Non-pigmented ciliary epithelial cell (primary cell): ENCODE measurements at places on chromosomes 6 and 20.
A peak's percentile ranks its signal among the peaks of the same experiment; 100 is the strongest.

DNA sequence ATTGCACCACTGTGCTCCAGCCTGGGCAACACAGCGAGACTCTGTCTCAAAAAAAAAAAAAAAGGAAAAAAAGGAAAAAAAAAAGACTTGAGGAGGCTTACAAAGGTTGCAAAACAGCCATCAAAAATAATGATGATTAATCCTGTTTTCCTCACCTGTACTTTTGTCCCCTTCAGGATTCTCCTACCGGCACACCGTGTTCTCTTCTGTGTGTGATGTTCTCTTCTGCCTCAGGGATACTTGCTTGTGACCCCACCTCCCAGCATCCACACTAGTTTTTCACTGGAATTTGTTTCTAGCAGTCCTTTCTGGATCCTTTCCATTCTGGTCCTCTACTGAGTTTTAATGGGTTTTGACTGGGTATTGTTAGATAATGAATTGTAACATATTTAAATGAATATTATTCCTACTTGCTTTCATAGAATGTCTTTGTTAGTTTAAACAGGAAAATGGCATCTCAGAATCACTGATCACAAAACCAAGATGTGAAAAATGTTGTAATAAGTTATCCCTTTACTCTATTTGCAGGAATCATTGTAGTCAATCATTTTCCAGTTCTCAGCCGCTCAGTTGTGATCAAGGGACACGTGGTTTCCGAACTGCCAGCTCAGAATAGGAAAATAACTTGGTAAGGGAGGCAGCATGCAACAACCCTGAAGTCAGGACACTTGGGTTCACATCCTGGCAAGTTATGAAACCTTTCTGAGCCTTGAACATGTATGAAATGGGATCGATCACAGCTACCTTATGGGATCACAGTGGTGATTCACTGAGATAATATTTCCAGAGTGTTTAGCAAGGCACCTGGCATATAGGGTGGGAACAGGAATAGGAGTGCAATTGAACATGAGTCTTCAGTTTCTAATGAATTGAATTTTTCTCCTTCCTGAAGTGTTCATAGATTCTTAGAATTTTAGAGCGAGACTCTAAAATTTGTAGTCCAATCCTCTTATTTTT, 8.5 kb downstream of the C6orf89 start:
- no peak for DNase-seq

DNA sequence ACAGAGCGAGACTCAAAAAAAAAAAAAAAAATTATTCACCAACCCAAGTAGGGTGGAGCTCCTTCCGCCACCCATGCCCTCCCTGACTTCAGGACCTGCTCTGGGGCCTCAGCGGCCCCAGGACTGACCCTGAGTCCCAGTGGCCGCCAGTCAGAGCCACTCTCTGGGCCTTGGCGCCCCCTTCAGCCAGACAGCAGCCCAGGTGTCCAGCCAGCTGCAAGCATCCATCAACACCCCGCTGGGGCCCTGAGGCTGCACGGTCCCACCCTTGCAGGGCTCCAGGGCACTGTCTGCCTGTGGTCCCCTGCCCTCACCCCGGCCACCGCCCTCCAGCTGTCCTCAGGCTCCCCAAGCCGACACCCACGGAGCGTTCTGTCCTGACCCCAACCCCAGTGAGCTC, 11.4 kb upstream of the KCNQ2 start:
- no peak for DNase-seq

DNA sequence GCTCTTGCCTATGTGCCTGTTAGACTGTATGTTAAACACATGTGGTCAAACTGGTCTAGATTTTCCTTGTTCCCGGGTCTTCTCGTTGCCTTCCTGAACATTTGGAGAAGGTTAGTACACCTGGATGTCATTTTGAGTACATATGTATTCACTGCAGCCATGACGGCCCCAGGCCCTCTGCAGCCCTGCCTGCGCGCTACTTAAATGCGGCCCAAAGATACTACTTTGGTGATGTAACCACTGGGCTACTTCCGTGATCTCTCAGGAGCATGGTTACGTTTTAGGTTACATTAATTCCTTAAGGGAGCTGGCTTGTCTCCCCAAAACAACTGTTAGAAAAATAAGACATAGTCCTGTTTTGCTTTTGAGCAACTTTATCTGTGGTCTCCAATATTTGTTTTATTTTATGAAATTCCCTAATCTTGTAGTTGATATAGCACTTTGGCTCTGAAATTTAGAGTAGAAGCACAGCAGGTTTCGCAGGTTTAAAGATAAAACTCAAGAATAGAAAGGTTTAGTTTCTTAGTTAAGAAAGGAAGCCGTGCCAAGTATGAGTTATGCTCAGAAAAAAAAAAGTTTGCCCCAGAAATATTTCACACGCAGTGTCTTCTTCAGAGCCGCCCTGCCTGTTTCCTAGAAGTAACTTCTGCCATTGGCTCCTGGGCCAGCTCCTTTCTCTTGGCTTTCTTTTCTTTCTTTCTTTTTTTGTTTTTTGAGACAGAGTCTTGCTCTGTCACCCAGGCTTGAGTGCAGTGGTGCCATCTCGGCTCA, 38.1 kb downstream of the TIAM2 start:
- DNase-seq = no peak

GRCh38 chr6:137414599-137414998, 79.6 kb downstream of the OLIG3 start:
- no peak for DNase-seq

DNA sequence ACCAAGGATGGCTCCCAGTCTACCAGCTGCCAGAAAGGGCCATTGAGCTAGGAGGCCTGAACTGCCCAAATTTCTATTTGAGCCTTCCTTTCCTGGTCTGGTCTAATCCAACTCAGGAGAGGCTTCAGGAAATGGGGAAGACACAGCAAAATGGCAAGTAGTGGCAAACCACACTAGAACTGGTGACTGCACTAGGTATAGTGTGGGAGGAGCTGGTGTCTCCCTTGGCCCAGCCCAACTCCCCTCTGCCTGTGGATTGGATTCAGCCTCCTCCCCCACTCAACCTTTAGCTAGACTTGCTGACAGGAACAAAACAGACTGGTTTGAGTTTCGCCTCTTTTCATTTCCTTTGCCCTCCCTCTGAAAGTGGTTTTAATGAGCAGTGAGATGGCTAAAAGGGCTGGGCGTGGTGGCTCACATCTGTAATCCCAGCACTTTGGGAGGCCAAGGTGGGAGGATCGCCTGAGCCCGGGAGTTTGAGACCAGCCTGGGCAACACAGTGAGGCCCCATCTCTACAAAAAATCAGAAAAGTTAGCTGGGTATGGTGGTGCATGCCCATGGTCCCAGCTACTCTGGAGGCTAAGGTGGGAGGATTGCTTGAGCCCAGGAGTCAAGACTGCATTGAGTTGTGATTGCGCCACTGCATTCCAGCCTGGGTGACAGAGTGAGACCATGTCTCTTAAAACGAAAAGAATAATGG, 17.5 kb downstream of the MRPS18A start:
- DNase-seq = no peak

DNA sequence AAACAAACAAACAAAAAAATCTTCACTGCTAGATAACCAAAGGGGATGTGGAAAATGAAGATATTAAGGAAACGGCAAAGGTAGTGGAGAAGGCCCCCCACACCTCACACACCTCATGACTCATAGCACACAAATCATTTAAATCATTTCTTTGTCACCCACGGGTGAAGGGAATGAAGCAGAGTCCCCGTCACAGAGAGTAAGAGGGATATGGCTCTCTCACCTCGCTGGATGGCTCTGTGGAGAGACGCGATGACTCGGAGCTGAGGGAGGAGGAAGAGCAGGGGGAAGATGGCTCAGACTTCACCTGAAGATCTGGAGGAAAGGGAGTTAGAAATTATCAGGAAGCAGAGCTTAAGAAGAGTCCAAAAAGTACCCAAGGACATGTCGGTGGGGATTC, 1.2 kb downstream of the ATF6B start:
- no peak for DNase-seq

DNA sequence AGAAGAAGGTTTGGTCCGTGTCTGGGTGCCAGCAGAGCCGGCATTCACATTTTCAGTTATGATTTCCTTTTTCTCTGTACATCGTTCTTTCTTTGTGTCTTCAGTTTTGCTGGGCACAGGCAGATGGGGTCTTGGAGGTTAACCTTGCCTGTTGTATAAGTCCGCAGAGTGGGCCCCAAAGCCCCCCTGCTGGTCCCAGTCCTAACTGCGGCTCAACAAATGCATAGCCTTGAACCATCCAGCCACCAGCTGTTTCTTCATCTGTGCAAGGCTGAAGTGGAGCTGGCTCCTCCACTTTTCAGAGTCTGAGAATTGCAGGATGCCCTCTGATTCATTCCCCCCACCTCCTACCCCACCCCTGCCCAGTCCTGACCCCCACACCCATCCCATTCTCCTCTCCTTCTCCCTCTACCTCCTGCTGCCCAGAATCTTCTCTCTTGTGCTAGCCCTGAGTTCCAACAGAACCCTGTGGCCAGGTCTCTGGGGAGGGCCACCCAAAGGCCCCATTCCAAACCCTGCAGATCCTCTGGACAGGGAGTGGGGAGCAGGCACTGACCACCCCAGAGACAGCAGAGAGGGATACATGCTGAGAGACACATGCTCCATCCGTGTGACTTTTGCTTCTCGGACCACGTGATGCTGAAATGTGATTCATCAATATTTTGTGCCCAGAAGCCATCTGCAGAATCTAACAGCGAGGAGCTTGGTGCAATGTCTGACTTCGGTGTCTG, 386.5 kb upstream of the SULF2 start:
- DNase-seq = no peak

DNA sequence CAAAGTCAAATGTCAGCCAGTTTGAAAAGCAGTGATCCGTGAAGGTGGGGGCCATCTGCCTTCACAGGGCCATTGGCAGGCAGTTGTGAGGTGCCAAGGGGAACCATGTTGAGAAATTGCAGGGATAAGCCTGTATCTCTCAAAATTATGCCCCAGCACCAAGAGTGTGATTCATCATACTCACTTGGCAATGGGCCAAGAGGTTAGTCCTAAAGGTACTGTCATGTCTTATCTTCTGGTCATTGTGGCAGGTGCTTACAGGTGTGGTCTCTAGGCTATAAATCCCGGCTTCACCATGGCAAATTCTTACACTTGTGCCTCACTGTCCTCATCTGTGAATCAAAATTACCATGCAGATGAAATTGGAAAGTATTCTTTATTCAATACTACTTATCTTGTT, 150.7 kb upstream of the LAMP5 start:
- DNase-seq = no peak

DNA sequence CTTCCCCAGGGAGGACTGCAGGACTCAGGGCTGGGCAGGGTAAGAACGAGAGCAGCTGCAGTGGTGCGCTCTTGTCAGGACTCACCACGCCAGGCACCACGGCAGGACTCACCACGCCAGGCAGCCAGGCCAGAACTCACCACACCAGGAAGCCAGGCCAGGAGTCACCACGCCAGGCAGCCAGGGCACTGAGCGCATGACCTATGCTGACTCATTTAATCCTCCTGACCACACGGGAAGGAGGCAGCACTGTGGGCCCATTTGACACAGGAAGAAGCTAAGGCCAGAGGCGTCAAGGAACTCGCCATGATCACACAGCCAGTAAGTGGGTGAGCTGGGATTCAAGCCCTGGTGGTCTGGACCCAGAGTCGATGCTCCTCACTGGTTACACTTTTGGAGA, 189.3 kb downstream of the PREX1 start:
- peak; percentile 46 for DNase-seq

DNA sequence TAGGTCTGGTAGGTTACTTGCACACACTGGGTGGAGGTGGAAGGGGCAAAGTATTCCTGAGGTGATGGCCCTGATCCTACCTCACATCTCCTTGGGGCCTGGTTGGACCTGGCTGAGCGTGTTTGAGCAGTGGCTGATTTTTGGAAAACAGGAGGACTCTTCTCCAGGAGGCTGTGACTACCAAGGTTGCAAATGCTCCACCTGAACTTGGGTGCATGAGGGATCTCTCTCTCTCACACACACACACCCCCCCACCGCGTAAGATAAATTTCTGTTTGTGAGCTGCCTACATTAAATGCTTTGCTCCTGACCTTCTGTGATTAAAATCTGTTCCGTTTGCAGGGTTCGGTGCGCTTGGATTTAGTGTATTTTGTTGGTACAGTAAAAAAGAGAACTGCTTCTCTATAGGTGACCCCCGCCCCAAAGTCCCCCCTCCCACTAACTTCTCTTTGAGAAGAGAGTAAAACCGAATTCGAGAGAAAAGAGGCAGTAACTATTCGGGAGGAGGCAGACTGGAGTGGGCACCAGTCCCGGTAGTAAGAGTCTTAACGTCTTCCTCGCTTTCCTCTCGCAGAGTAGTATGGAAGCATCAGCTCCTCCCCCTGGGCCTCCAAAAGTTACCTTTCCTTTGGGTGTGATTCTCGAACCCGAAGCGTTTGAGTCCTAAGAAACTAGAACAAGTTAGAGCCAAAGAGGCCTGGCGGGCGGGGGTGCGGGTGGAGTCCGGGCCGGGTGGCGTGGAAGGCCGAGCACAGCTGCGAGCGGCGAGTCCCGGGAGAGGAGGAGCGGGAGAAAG, 585 bp upstream of the DSE start:
- DNase-seq = no peak

DNA sequence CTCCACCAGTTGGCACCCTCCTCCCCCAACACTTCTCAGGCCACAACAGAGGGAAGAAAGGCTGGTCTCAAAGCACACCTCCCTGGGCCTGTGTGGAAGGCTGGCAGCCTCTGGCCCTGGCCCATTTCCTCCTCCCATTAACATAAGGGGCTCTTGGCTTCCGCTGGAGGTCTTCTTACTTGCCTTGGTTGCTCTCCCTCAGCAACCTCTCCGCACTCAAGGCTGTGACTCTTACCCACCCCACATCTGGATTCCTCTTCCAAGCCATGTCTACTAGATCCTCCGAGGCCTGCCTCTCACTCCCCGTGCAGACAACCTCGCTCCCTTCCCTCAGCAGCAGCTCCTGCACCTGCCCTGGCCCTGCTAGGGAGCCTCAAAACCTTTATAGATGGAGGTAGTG, 112.2 kb upstream of the PRND start:
- no peak for DNase-seq

DNA sequence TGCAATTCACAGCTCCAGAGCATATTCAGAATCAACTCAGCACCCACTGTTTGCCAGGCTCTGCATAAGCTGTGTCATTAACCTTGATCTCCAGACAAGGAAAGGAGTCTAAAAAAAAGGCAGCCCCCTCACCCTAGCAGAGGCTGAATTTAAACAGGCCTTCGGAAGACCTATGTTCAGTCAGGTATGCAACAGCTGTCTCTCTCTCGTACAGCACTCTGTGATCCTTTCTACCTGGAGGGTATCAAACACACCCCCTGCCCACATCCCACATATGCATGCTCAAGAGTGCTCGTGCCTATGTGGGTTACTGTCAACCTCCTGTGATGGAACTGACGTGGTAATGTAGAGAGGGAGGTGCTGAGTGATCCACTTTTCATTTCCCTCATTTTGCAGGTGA, 8.5 kb downstream of the PLAGL2 start:
- DNase-seq = no peak

- peak; percentile 48 for DNase-seq
These were observed at the start of gene PROCR for GRCh38 chr20:35171753-35172433. TSS of gene PROCR (plus strand) at chr20:35172072. CDS start at chr20:35172155, 83 bp downstream.

DNA sequence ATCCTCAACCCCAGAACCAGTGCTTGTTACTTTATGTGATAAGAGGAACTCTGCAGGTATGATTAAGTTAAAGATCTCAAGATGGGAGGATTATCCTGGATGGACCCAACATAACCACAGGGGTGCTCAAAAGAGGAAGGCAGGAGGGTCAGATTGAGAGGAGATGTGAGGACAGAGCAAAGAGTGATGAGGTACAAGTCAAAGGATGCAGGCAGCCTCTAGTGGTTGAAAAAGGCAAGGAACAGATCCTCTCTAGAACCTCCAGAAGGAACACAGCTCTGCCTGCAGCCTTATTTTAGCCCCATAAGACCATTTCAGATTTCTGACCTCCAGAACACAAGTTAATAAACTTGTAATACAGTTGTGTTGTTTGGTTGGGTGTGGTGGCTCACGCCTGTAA, 41.2 kb downstream of the PDSS2 start:
- no peak for DNase-seq

- DNase-seq = peak; percentile 74
These were observed 26.4 kb upstream of the FAM83C start for GRCh38 chr20:35318502-35319157.
